ENCODE measurements at places on chromosomes 5 and 9.

DNA sequence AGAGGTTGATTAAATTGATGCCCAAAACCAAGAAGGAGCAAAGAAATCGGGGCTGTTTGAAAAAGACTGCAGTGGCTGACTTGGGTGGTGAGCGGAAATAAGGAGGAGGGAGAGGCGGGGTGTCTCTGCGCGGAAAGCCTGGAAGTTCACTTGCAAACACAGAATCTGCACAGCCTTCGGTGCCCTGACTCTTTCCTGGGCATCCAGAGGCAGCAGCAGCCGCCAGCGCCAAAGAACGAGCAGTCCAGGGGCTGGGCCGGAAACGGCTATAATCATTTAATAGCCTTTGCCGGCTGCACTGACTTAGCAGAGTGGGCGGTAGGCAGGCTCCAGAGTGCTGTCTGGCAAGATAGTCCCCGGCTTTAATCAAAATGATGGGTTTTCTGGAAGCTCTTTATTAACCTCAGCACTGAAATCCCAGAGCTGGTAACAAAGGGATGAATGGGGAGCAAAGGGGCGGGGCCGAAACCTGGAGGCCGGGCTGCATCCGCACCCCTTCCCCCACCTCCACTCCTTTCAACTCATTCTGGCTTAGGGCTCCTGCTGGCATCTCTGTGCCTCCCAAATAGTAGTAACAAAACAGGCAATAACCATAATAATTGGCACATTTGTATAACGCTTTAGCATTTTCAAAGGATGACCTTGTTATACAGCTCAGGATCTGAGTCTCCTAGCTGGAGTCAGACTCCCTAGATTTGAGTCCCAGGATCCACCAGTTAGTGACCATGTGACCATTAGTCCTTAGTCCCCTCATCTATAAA, 35.7 kb downstream of the PCDHAC2 start:
- no peak for DNase-seq

- DNase-seq, result no peak
Measured at GRCh38 chr9:8864545-8864896, 1064.9 kb upstream of the DMAC1 start.

DNA sequence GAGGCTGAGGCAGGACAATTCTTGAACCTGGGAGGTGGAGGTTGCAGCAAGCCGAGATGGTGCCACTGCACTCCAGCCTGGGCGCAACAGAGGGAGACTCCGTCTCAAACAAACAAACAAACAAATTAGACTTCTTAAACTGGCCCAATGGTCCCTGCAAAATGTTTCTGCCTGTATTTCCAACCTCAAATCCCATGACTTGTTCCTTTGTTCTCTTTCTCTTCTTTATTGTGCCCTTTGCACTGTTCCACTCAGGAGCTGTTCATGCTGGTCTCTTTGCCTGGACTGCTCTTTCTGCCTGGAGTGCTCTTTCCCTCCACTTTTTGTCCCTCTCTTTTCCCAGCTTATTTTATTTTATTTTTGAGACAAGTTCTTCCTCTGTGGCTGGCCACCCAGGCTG, 4.1 kb downstream of the RABEPK start:
- no peak for DNase-seq

DNA sequence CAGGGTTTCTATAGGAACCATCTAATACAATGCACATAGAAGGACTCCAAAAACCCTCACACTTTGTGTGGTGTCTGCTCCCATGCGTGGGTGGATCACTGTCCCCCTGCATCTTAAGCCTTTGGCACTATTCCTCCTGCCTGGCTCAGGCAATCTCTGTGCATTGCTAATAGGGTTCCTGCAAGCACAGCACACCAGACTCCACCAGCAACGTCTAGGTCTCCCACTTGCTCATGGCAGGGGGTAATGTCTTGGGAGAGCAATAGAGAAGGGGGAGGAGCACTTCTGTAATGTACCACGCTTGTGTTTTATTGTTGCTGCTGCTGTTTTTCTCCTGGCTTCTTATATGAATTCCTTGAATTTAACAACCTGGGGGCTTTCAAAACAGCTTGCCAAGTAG, 182.6 kb upstream of the GLRA1 start:
- no peak for DNase-seq

- peak; percentile 52 for DNase-seq
Measured at GRCh38 chr5:114449860-114450421, 88.1 kb downstream of the KCNN2 start.

GRCh38 chr9:112501287-112501686, 14.7 kb downstream of the KIAA1958 start:
- DNase-seq, result no peak

DNA sequence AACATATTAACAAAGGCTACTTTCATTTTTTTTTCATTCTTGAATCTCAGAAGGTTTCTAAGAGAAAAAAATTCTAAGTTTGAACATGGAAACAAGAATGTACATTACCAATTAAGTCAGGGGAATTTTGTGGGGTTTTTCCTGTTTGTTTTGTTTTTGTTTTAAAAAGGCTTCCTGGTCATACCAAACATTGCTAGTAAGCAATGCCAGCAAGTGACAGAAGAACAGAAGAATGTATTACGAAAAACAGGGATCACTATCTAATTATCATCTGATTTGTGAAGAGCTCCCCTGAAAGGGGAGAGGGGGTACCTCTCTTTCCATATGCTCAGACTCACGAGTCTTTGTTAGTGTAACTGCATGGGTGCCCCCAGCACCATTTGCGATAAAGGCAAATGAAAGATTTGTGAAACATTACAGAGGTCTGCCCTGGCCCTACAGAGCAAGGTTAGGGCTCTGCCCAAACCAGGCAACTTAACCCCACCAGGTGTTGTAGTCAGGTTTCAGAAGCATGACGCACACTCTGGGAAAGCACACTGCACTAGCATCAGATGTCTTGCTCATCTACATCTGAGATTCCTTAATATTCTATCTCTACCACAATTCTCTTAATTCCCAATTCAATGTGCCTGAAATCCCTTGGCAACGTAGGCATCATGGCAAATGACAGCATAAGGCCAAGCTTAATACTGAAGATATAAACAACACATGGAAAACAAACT, 268.2 kb downstream of the MLLT3 start:
- DNase-seq, result no peak

DNA sequence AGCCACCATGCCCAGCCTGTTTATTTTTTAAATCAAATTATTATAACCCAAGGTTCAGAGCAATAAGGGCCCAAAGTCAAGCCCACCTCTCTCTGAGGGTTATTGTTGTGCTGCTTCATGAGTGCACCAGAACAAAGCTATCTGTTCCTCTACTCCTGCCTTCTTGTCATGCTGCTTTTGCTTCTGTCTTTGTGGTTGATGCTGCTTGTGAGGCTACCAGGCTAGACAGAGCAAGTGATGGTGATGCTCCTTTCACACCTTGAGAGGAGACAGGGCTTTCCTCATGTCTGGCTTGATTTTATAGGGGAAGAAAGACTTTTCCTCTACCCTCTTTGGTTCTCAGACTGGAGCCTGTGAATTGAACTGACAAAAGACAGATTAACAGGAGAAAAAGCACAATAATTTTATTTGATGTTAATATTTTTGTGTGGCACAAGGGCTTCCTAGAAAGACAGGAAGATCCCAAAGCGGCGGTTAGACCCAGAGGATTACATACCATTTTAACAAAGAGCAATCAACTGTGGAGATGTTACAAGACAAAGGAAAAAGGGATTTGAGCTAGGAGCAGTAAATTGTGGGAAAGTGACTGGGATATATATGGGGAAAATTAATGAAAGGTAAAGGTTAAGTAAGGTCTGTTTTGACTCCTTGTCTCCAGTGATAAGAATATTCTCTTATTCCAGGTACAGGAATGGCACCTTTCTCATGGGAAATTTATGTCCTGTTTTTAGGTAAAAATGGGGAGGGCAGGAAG, 4.4 kb upstream of the CD180 start:
- no peak for DNase-seq

DNA sequence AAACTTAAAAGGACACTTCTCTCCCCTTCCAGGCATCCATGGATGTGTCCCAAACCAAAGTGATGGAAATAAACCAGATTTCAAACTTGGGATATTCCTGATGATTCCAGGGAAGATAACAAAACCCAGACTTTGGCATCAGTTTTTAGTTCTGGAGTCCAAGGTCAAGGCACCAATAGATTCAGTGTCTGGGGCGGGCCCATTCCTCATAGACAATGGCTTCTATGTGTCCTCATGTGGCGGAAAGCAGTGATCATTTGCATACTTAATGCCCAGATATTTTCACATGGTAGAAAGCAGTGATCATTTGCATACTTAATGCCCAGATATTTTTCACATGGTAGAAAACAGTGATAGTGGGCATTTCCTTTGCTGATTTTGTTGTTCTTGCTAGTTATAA, 151.4 kb upstream of the DAP start:
- no peak for DNase-seq

GRCh38 chr5:14676320-14676719, 11.8 kb downstream of the OTULIN start:
- no peak for DNase-seq

DNA sequence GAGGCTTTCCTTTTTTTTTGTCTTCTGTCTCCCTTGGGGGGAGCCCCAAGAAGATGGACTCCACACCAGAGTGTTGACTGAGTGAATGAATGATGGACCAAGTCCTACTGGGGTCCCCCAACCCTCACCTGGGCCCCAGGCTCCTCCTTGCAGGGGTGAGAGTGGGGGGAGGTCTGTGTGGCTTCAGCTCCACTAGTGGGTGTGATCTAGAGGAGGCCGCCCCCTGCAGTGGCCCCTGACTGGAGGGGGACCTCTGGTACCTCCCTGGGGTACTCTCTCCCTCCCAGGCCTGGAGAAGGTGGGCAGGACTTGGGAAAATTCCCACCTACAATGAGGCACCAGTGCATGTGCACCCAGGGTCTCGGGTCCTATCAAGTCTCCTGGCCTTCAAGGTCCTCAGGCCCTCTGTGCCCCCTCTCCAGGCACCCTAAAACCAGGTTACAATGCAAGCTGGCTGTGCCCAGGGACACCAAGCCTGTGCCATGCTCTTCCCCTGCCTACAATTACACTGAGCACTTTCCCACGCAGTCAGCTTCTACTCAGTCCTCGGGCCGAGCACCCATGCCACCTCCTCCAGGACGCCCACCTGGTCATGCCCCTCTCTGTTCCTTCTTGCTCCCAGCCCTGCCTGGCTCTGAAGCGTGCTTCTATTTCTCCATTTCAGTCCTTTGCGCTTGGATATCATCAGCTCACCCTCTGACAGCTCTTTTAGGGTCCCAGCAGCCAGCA, 117.2 kb upstream of the PHYKPL start:
- DNase-seq, result no peak

DNA sequence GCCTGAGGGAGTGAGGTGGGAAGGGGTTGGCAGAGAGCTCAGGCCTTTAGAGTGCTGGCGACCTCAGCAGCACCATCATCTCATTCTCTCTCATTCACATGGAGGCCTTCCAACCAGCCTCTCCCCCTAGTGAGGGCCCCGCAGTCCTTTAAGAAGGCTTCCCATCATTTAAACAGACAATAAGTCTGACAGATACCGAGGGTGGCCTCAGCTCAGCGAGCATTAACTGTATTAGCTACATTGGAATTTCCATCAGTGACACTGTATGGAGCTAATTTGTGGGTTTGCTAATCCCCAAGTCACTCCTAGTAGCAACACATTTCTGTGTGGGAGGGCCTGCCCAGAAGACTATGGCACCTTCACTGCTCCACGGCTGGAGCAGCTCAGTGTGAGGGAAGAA, 75.8 kb downstream of the INSYN2B start:
- DNase-seq, result no peak

GRCh38 chr5:6518298-6519057, 69.8 kb downstream of the UBE2QL1 start:
- no peak for DNase-seq

DNA sequence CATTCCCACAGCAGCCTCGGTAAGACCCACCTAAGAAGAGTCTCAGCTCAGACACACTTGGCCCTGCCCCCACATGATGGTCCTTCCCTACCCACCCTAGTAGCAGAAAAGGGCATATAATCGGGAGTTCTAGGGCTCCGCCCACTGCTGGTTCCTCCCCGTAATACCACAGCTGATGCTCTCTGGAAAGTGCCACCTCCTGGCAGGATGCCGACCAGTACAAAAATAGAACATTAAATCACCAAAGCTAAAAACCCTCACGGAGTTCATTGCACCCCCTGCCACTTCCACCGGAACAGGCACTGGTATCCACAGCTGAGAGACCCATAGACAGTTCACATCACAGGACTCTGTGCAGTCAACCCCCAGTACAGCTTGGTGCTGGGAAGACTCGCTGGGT, 271.3 kb downstream of the KIAA0825 start:
- no peak for DNase-seq

GRCh38 chr9:129125478-129125877, 14.3 kb downstream of the PTPA start:
- no peak for DNase-seq

GRCh38 chr5:173590436-173591055, 25.9 kb downstream of the BOD1 start:
- DNase-seq, result no peak

DNA sequence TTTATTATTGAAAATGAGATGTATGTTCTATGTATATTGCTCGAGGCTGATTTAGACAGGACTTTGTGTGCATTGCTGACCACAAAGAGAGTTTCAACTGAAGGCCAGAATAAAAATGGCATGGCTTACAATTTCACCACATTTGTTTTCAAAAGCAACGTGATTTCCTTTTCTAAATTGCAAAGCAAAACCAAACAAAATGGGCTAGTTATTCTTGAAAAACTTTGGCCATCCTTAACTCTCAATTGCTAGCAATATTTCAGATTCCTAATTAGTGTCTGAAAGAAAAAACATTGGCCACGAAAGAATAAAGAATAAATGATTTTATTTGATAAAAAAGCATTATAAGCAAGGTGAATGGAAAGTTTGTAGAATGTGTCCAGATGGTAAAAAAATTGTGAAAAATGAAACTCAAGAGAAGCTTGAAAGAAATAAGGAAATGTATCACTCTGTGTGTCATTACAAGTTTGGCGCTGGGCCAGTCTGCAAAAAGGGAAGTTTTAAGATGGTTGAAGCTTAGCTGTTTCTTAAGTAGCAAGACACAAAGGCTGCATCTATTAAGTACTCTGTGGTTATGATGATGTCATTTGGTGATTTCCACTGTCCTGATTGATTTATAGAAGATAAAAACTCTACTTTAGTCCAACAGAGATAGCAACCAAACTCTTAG, 89.2 kb upstream of the PRLR start:
- DNase-seq, result no peak

- no peak for DNase-seq
Measured at GRCh38 chr5:173767574-173768266, 120.4 kb upstream of the CPEB4 start.

DNA sequence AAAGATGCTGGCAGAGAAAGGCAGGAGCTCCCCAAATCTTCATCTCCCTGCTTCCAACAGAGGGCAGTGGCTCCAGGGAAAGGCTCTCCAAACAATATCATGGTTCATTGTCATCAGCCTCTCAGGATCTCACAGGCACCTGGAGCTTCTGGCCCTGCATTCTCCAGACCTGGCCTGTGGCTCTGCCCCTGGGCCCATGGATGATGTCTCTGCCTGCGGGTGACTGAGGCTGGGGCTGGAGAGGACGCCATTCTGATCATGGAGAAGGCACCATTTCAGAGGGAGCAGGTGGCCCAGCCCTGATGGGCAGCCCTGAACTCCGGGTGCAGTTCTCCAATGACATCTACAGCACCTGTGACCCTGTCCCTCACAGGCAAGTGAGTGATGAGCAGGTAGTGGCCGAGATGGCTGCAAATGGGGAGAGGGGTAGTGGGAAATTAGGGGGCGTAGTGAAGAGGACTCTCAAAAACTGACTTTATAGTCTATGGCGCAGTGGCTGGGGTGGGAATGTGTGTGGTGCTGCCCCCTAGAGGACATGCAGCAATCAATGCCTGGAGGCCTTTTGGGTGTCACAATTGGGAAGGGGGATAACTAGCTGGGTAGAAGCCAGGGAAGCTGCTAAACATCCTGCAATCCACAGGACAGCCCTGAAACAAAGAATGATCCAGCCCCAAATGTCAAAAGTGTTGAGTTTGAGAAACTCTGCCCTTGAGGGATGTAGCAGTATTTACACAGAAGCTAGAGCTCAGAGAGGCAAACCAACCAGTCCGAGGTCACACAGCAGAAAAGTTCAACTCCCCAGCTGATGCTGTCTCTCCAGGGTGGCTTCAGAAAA, 3.2 kb downstream of the SH3PXD2B start:
- DNase-seq, result peak; percentile 33
